ENCODE measurements at places on chromosomes 6 and 20.

DNA sequence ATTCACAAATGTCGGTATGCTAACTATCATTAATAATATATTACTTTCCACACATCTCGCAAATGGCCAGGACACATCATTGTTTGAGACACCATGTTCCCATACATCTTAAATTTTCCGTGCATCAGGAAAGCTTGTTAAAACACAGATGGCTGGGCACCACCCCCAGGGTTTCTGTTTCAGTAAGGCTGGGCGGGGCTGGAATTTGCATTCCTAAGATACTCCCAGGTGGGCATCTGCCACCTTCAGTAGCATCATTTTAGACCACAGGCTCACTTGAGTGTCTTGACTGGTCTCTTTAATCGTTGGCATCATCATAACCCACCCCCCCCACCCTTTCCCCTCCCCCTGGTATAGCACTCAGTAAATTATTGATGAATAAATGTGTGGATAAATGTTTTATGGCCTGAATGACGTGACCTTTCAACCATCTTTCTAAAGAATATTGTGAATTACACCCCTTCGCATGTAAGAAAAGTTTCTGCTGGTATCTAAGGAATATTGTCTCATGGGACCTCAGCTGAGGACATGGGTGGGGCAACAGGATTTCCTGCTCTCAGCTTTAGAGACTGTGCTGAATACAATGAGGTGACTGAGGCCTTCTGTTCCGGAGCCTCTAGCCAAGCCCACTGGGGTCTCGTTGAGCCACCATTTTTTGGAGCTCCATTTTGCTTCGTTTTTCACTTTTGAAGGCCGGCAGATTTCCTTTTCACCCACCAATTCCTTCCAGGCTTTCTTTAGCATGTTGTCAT lies 124.1 kb upstream of the NEDD9 start:
- DNase-seq, result no peak

DNA sequence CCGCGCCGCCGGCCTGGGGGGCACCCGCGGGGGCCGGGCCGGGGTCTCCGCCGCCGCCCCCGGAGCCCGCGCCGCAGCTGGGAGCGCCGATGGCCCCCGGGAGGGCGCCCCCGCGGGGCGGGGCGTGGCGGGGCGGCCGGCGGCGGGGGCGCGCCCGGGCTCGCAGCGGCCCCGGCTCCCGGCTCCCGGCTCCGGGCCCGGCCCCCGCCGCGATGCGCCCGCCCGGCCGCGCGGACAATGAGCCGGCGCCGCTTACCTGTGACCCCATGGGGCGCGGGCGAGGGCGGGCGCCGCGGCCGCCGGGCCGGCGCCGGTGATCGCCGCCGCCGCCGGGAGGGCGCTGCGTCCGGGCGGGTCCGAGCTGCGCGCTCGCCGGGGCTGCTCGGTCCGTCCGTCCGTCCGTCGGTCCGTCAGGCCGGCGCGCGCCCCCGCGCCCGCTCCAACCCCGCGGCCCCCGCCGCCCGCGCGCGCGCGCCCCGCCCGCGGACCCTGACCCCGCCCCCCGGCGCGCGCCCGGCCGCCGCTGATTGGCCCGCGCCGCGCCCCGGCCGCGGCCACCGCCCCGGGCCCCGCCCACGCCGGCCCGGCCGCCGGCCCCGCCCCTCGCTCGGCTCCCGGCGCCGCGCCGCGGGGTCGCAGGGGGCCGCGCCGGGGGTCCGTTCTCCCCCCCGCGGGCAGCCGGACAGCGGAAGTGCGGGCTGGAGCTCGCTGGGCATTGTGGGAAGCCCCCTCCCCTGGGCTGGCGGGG lies at the start of gene ZBTB46:
ZBTB46 (minus strand) TSS at position 424 of the 748 bp plus-strand sequence. CDS start 40,507 bp downstream, outside the sequence.
- no peak for DNase-seq

GRCh38 chr6:139996253-139996834 lies 621.9 kb upstream of the CITED2 start:
- no peak for DNase-seq

GRCh38 chr6:156867121-156867520 lies 89.9 kb downstream of the ARID1B start:
- DNase-seq, result no peak

DNA sequence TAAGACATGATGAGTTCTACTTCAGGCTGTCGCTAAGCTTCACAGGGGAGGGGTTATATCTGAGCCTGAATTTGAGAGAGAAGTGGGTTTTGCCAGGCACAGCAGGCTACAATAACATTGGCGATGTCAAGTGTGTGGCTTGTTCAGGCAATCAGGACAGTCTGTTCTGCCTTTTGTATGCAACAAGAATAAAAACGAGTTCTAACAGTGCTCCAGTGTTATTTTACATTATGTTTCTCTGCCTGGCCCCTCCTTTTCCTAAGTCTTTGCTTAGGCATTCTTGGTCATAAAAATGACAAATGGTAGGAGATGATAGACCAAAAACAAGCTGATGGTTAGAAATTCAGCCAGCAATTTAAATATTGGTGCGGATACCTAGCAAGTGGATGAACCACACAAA lies 26.8 kb downstream of the PAQR8 start:
- DNase-seq, result no peak

GRCh38 chr6:108127826-108128225 lies 38.0 kb upstream of the NR2E1 start:
- DNase-seq, result no peak

- DNase-seq, result no peak
These were observed 338.3 kb upstream of the CHD6 start for GRCh38 chr20:41956338-41957074.

DNA sequence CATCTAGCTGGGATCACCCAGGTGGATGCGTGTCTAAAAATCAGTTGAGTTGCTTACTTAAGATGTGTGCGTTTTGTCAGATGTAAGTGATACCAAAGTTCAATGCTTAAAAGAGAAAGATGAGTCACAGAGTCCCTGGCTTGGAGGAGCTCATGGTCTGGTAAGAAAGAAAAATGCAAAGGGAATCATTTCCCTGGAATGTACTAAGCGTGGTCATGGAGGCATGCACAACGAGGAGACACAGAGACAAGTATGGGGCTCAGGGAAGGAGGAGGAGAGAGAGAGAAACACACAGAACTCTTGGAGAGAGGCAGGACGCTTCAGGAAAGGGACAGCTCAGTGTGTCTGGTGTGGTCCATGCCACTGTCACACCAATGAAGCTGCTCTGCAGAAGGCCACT lies 186.9 kb upstream of the GMDS start:
- no peak for DNase-seq
